Aortic smooth muscle cell (primary cell): ENCODE measurements at places on chromosomes 5 and 9. TPM values are rescaled to one million over a fixed set of nuclear protein-coding genes. Genes with fewer than 3 reads are reported as not detected.

Gene ACTBL2
- total RNA-seq = 0.06 TPM in 1 of 2 replicates, not detected in the other

Gene PCDHGB4
- total RNA-seq = 20.1 and 26.5 TPM in 2 replicates

Gene LYRM7
- 5.1 and 5.2 TPM in 2 replicates for total RNA-seq

Gene C6
- not detected in 2 replicates for total RNA-seq

Gene FCN2
- total RNA-seq = not detected in 2 replicates

Gene PLCXD3
- total RNA-seq = 0.53 and 1.9 TPM in 2 replicates

Gene PCA3
- total RNA-seq = 0.12 and 0.26 TPM in 2 replicates

Gene ADAMTSL2
- total RNA-seq = 0.06 and 0.79 TPM in 2 replicates

Gene SLC46A2
- not detected in 2 replicates for total RNA-seq

Gene SCGB3A2
- total RNA-seq = not detected in 2 replicates

Gene PCYOX1L
- total RNA-seq = 6.9 and 8.1 TPM in 2 replicates
